ENCODE measurements at places on chromosomes 4 and X. TPM values are rescaled to one million over a fixed set of nuclear protein-coding genes. Genes with fewer than 3 reads are reported as not detected.

DNA sequence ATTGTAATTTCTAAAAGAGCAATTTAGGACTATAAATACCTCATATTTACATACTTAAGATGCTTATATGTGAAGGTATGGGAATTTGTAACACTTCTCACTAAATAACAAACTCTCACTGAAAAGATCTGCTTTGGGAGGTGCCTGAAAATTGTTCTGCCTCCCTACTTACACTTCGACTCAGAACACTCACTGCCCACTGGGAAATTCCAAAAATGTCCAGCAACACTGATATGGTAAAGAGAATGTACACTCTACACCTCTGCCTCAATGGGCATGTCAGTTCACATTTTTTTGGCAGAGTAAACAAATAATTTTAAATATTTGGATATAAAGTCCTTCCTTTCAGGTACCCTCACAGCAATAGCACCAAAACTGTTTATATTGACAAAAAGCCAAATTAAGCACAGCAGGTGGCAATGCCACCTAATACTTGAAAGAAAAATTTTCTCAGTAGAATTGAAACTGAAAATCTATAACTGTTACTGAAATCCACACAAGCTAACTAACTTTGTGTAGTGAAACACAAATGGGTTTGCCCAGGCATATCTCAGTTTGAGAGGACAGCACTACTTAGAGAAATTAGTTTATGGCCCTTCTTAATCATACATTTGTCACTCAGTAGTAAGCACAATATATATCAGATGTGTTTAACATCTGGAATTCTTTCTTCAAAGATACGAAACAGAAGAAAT is 67.1 kb downstream of the PRDM5 start:
- DNase-seq, result no peak

- no peak for DNase-seq
Measured at GRCh38 chr4:67550857-67551256, 5.6 kb upstream of the CENPC start.

- DNase-seq, result no peak
Measured at GRCh38 chrX:128616933-128617332, 564.7 kb upstream of the ACTRT1 start.

Gene ATP11C
- 20.1 TPM for total RNA-seq

Gene HSFX4
- total RNA-seq, result not detected

Gene PASD1
- total RNA-seq, result not detected

GRCh38 chr4:7370038-7370437 is 64.7 kb downstream of the PSAPL1 start:
- no peak for DNase-seq

Gene UGT2B15
- not detected for total RNA-seq

Gene RBMXL3
- not detected for total RNA-seq

GRCh38 chr4:7323872-7324650 is 110.7 kb downstream of the PSAPL1 start:
- DNase-seq, result no peak

Measured in astrocyte (in vitro differentiated cells and primary cell).